Urothelium cell line (cell line): ENCODE measurements at places on chromosomes 12 and 14.

GRCh38 chr12:25357595-25357994 lies 106.9 kb upstream of the KRAS start:
- DNase-seq: no peak

- no peak for DNase-seq
Observed at GRCh38 chr12:99253068-99253467, 394.5 kb upstream of the GARIN6 start.

DNA sequence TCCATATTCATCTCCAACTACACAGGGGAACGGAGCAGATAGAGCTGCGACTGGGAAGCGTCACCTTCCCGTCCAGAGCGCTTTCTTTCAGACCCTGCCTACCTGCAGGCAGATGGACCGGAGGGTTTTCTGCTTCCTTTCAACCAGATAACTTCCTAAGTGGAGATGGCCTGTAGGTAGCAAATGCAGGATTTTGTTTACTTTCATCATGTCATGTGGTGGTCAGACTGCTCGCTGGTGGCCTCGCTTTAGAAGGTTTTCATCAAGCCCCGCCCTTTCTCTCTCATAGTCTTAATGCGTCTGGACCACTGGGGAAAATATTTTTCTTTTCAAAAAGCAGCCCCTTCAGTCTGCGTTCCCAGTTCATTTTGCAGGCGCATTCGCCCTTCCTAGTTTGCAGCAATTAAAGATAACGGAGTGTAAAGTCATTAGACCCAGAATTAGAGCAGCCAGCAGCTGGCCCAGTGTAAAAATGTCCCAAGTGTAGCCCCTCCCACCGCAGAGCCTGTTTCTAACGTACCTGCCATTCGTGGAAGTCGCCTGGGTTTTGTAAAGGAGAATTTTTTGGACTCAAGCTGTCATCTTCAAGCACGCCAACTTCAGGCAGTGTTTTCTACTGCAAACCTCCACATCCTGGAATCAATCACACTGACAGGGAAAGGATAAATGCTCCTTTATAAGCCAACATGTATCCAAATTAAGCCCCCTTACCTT lies 68.9 kb downstream of the TESC start:
- DNase-seq: no peak

- peak; percentile 75 for DNase-seq
Observed at GRCh38 chr14:104681689-104682074, 7.7 kb upstream of the INF2 start.

GRCh38 chr12:123089631-123090353 lies 61.1 kb downstream of the PITPNM2 start:
- DNase-seq: peak; percentile 94

DNA sequence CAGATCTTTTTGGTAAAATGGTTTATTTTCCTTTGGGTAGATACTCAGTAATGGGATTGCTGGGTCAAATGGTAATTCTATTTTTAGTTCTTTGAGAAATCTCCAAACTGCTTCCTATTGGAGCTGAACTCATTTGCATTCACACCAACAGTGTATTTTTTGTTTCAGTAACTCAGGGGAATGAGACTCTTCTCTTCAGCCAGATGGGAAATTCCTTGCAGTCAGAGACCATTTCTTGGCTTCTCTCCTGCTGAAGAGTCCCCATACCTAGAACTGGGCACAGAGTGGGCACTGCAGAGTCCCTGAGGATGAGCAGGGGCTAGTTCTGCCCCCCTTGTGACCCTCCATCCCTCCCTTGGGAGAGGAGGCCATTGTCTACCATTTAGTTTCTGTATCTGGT lies 10.8 kb downstream of the SDSL start:
- DNase-seq: no peak

GRCh38 chr14:52266782-52267181 lies 716 bp upstream of the PTGDR start:
- DNase-seq: no peak

GRCh38 chr14:92039063-92039718 lies 668 bp downstream of the TRIP11 start:
- peak; percentile 42 for DNase-seq
